ENCODE measurements at places on chromosomes 16 and 17. TPM values are rescaled to one million over a fixed set of nuclear protein-coding genes. Genes with fewer than 3 reads are reported as not detected.

DNA sequence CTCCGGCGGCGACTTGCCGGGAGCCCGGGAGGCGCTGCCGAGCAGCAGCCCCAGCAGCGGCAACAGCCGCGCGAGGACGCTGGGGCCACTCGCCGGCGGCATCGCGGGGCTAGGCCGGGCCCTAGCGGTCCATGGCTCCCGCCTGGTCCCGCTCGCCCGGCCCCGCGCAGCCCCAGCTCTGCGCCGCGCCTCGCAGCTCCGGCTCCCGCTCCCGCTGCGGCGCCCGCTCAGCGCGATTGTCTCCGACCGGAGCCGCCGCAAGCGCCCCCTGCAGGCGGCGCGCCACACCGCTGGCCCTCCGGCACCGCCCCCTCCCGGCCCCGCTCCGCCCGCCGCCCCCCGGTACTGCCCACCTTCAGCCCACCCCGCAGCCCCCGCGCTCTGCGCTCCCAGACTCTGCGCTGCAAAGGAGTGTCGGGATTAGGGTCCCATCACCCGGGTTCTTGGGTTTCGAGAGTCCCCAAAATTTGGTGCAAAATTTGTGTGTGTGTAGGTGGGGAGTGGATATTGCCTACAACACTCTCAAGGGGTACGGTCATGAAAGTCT lies at the start of gene FAM171A2:
TSS of gene FAM171A2 (minus strand) at position 241 of the 547 bp plus-strand sequence. CDS start at position 102, 139 bp downstream.
- H3K4me3 ChIP-seq, result peak within 1 kb of the TSS; percentile 41
- peak; percentile 65 for DNase-seq
- no peak within 1 kb of the TSS for H3K27ac ChIP-seq
- no peaks in the 10 kb centered on the region for H3K36me3 ChIP-seq
- peaks cover 5% of the 10 kb centered on the region for H3K4me1 ChIP-seq
- H3K27me3 ChIP-seq, result peaks cover 67% of the 10 kb centered on the region

- peaks cover 4% of the 10 kb centered on the region for H3K4me1 ChIP-seq
- H3K27me3 ChIP-seq, result no peaks in the 10 kb centered on the region
- no peak overlapping the region for H3K4me3 ChIP-seq
- peaks cover 10% of the 10 kb centered on the region for H3K36me3 ChIP-seq
- no peak for DNase-seq
Observed at GRCh38 chr17:46179375-46179999, 13.7 kb downstream of the KANSL1 start.

DNA sequence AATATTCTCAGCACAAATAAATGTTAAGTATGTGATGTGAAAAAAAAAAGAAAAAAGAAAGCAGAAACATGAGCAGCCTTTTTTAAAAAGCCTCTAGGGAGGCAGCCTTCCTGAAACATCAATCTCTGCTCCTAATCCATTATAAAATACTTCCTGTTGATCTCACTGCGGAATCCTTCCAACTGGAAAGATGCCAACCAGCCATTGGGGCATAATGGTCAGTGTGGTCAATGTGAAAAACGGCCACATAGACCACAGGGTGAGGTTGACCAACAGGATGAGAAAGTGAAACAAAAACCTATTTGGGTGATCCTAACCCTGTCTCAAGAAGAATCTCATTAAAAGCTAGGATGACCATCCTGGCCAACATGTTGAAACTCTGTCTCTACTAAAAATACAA lies 26.1 kb upstream of the ABCA8 start:
- no peaks in the 10 kb centered on the region for H3K4me1 ChIP-seq
- H3K27me3 ChIP-seq, result no peaks in the 10 kb centered on the region
- no peak for DNase-seq
- H3K27ac ChIP-seq, result no peak overlapping the region
- no peak overlapping the region for H3K4me3 ChIP-seq

The DERL2 gene
- total RNA-seq, result 43.4 TPM
